HFF-Myc (cell line): ENCODE measurements at places on chromosomes 7 and 10.
A peak's percentile ranks its signal among the peaks of the same experiment; 100 is the strongest.

- no peak for DNase-seq
Observed at GRCh38 chr10:12969951-12970350, 31.6 kb downstream of the CCDC3 start.

- no peak for DNase-seq
Observed at GRCh38 chr10:73865459-73866442, 8.6 kb downstream of the CAMK2G start.

GRCh38 chr10:132162021-132162531 is 24.7 kb upstream of the DPYSL4 start:
- DNase-seq: no peak

- no peak for DNase-seq
Observed at GRCh38 chr7:110557-111232, 81.7 kb upstream of the FAM20C start.

- DNase-seq: no peak
Observed at GRCh38 chr7:123500878-123501489, 33.4 kb downstream of the IQUB start.

DNA sequence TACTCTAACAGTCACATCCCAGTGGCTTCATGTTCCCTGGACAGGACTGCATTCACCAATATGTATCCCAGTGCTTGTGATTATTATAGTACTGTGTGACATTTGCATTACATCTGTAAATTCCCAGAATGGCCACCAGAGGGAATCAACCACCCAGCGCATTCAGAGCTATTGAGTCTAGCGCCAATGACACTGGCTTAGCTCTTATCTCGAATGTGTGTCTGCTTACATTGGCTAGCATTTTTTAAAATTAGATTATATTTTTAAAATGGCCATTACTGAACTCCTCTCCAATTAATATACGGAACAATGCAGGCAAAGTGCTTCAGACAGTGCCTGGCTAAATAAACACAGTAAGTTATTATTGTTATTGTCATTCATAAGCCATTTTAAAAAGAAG is 36.3 kb downstream of the TRIL start:
- peak; percentile 47 for DNase-seq

DNA sequence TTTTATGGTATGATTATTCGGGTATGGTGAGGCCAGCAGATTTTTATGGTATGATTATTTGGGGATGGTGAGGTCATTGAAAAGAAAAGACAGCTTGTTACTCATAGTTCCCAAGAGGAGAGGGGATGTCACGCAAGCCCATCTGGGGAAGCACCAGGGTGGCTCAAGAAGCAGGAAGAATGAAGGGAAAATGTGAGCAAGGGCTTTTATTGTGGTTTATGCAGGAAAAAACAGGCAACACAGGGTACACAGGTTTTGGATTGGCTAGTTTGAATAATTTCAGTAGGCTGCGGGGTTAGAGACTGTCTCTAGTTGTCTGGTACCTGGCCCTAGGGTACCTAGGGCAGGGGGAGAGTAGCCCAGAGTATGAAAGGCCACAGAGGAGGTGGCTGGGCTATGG is 26.8 kb upstream of the DGKI start:
- no peak for DNase-seq

- DNase-seq: no peak
Observed at GRCh38 chr10:130655313-130656186, 519.4 kb downstream of the GLRX3 start.

- DNase-seq: no peak
Observed at GRCh38 chr10:21506351-21506750, 19.1 kb downstream of the SKIDA1 start.

DNA sequence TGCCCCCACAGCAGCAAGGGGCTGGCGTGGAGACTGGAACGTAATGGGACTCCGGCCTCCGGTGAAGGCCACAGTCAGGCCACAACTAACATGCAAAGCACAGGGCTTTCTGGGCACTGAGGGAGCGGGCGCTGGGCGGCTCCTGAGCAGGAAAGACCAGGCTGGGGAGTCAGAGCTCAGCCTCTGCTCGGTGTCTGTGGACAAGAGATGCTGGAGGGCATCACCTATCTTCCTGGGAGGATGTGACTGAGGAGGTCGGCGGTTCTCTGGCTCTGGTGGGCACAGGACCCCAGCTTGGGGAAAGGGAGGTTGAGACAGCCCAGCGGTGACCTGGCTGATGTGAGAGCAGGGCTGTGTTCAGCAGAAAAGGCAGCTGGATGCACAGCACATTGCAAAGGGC is 11.7 kb downstream of the CNPY1 start:
- DNase-seq: no peak

- DNase-seq: no peak
Observed at GRCh38 chr7:129170441-129171021, 17.9 kb upstream of the SMO start.

DNA sequence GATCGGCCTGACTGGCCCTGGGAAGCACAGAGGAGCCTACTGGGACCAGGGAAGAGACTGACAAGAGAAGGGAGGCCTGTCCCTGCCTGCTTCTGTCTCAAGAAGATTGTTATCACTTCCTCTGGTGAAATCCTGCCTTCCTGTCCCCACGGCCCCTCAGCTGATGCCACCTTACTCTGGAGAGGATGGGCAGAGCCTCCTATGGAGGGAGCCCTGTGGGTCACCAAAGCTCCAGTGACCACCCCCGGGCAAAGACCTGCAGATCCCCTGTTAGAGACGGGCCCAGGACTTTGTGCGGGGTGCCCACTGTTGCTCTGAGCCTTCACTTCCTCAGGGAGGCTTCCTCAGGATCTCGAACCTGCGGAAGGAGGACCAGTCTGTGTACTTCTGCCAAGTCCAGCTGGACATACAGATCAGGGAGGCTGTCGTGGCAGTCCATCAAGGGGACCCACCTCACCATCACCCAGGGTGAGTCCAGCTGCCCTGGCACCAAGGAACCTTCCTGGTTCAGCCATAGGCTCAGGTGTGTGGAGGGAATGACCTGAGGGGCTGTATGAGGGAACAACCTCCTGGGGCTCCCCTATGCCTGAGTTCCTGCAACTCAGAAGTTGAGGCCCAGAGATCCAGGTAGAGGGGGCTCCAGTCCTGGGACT is 1.4 kb upstream of the PILRB start:
- no peak for DNase-seq

DNA sequence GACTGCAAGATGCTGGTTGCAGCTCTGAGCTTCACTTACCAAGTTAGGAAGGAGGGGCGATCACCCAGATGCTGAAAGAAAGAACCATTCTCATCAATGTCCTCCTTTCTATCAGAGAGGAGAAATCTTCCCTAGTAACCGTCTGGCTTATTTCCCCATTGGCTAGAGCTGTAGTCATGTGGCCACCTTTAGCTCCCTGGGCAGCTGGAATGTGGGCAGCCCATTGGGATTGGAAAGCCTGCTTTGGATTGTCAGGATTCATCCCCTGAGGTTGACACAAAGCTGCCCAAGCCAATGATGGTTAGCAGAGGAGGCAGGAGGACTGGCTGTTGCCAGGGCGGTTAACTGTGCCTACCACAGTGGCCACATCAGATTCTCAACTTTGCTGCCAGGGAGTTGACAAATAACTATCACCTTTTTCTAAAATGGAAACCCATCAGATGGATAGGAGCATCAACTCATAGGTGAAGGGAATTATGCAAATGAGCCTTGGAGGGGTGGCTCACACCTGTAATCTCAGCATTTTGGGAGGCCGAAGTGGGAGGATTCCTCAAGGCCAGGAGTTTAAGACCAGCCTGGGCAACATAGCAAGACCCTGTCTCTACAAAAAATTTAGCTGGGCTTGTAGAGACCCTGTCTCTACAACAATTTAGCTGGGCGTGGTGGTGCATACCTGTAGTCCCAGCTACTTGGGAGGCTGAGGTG is 206.4 kb upstream of the GALNT17 start:
- DNase-seq: no peak

DNA sequence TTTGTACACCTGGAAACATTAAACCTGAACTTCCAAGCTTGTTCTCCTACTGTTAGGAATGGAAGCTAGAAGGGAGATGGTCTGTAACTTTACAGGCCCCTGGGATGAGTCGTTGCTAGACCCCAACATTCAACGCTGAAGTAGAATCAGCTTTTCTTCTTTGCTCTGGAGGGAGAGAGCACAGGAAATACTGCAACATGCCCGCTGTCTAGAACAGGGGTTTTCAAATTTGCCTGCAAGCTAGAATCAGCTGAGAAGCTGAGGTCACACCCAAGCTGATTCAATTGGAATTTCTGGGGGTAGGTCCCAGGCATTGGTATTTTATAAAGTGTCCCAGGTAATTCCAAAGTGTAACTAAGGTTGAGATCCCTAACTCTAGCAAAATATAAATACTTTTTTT is 219.7 kb downstream of the PRPF18 start:
- DNase-seq: no peak

- no peak for DNase-seq
Observed at GRCh38 chr7:143906151-143906550, 4.2 kb upstream of the TCAF1 start.

DNA sequence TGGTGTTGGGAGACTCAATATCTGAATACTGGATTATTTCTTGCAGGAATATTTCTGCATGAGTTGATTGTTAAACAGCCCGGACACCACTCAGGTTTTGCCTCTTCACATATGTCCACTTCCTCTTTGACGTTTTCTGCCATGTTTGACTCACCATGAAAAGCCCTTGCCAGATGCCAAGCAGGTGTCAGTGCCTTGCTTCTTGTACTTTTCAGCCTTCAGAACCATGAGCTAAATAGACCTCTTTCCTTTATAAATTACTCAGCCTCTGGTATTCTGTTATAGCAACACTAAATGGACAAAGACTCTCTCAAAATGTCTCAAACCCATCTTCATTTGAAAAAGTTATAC is 24.7 kb upstream of the MACC1 start:
- DNase-seq: no peak

DNA sequence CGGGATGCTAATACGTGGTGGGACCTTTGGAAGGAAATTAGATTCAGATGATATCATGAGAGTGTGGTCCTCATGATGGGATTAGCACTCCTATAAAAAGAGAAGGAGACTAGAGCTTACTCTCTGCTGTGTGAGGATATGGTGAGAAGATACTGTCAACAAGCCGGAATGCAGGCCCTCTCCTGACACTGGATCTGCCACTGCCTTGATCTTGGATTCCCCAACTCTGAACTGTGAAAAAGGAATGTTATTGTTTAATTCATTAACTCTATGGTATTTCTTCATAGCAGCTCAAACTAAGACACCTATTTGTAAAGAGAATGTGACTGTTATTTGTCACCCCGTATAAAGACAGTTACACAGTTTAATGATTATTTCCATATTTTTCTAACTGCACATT is 1227.5 kb upstream of the C7orf33 start:
- DNase-seq: no peak

GRCh38 chr10:78434886-78435285 is 401.2 kb downstream of the RPS24 start:
- no peak for DNase-seq
